ENCODE measurements at places on chromosomes 5 and 9. TPM values are rescaled to one million over a fixed set of nuclear protein-coding genes. Genes with fewer than 3 reads are reported as not detected.

CTXN3 gene
- not detected for total RNA-seq

TRAF1 gene
- 1.5 TPM for total RNA-seq

MCCC2 gene
- total RNA-seq = 115 TPM

ANKRD20A1 gene
- total RNA-seq = 3.0 TPM

FOXE1 gene
- 9.1 TPM for total RNA-seq

DNA sequence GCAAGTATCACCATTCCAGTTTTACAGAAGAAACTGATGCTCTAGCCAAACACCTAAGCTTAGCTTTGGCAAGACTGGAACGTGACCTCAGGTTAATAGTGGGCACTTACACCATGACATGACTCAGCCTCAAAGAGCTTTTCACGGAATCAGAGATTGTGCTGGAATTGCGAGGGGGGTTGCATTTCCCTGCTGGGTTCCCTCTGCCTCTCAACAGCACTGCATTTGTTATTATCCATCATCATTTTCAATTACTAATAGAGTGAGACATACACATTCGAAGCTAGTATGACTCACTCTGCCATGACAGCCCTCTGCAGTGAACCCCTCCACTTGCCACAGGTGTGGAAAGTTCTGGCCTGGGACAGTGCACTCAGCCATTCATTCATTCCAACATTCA is 8.0 kb downstream of the SPOCK1 start:
- DNase-seq = no peak

- DNase-seq = peak; percentile 79
These were observed 23.4 kb downstream of the C9orf50 start for GRCh38 chr9:129597355-129598088.

DNA sequence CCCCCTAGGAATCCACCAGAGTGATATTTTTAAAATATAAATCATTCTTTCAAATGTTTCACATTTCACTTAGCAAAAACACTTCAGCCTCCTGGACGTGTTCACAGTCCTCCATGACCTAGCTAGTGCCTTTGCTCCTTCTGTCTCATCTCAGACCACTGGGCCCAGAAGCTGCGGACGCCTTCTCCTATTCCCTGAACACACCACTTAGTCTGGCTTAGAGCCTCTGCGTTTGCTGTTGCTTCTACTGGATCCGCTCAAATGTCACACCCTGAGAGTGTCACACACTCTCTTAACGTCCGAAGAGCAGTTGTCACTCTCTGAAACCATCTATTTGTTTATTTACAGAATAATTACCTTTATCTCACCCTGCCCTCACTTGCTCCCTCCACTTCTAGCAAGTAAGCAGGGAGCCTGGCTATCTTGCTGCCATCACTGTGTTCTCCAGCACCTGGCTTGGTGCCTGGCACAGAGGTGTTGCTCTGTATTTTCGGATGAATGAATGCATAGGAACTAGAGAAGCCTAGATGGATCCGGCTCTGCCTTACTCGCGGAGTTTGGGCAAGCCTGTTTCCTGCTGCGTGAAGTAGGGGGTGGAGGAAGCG is 1.2 kb upstream of the GRK6 start:
- no peak for DNase-seq

GRCh38 chr5:88557881-88558280 is 289.2 kb upstream of the TMEM161B start:
- DNase-seq = no peak

GRCh38 chr9:103014242-103014641 is 19.1 kb downstream of the CYLC2 start:
- no peak for DNase-seq

DNA sequence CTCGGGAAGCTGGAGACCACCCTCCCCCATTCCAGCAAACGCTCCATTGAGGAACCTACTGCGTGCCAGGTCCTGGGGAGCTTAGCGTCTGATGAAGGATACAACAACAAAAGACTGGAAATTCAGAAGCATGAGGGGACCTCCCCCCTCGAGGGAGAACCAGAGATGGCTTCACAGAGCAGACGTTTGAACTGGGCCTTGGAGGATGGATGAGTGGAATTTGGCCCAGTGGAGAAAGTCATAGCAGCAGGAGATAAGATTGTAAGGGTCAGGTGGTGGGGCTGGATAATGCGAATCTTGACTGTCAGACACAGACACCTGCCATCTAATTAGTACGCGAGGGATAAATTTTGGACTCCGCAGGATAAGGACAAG is 1.2 kb upstream of the SLC25A51 start:
- DNase-seq = no peak

DNA sequence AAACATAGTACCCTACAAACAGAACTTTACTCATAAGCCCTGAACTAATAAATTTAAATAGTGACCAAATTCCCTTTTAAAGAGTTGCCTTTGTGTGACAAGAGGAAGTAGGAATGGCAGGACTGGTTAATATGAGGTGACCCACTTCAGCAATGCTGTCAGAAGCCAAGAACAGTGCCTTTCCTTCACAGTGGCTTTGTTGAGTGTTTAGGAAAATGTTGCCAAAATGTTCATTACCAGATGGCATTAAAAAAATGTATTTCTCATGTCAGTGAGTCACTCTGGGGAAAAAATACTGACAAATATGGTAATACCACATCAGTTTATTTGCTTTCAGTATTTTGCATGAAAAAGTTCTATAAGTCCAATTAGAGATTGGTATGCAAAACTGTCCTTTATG is 103.3 kb downstream of the DIRAS2 start:
- DNase-seq = no peak

DNA sequence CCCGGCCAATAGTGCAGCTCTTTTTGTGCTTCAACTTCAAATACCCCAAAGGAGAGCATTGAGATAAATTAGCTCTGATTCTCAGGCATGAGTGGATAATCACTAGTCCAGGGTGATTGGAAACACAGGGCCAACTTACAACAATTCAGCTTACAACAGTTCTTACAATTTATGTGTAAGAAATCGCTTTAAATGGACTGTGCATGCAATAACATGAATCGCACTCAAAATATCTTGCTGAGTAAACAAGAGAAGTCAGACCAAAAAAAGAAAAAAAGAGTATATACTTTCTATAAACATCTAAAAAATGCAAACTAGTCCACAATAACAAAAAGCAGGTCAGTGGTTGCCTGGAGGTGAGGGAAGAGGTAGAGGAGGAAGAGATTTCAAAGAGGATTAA is 150.6 kb upstream of the EDIL3 start:
- no peak for DNase-seq

Data from Calu3 (cell line).